ENCODE measurements at places on chromosomes 13 and 19. TPM values are rescaled to one million over a fixed set of nuclear protein-coding genes. Genes with fewer than 3 reads are reported as not detected.
A peak's percentile ranks its signal among the peaks of the same experiment; 100 is the strongest.

DNA sequence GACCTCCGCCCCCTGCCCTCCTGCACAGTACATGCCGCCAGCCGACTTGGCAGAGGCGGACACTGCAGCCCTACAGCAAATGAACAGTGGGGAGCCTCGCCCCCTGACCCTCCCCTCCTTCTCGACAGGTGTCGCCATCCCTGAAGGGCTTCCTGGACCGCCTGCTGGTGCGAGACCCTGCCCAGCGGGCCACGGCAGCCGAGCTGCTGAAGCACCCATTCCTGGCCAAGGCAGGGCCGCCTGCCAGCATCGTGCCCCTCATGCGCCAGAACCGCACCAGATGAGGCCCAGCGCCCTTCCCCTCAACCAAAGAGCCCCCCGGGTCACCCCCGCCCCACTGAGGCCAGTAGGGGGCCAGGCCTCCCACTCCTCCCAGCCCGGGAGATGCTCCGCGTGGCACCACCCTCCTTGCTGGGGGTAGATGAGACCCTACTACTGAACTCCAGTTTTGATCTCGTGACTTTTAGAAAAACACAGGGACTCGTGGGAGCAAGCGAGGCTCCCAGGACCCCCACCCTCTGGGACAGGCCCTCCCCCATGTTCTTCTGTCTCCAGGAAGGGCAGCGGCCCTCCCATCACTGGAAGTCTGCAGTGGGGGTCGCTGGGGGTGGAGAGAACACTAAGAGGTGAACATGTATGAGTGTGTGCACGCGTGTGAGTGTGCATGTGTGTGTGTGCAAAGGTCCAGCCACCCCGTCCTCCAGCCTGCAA is 18.3 kb upstream of the NCCRP1 start:
- no peak for ATAC-seq

DNA sequence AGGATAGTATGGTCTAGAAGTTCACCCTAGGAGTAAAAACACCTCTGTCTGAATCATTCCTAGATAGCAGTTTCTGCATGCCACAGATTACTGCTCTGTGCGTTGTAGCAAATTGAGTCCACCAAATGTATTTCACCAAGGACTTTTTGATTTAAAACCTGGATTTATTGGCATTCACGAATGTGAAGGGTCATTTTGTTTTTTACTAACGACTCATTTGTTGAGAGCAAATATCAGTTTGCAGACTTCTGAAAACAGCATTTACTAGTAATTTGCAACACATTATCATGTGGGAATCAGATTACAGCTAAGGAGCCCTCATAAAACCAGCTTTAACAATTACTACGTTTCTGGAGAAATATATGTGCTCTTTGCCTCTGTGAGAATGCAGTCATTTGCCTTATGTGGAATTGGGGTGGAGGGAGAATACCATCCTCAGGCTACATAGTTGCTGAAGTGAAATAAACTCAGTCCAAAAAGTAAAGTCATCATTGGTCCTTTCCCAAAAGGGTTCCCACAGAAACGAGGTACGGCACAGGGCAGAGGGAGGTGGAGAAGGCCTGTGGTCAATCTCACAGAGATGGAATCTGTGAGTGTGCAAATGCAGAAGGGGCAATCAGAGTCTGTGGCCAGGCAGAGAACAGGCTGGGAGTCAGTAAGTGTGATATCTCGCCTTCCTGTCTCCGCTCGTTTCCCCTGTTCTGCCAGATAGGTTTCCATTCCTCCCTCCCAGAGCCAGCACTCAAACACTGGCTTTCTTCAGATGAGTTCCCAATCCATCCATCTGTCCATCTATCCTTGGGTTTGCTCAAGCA is 63.1 kb downstream of the DLEU7 start:
- ATAC-seq: no peak

- ATAC-seq: no peak
These were observed 23.3 kb downstream of the GGACT start for GRCh38 chr13:100565286-100565685.

DNA sequence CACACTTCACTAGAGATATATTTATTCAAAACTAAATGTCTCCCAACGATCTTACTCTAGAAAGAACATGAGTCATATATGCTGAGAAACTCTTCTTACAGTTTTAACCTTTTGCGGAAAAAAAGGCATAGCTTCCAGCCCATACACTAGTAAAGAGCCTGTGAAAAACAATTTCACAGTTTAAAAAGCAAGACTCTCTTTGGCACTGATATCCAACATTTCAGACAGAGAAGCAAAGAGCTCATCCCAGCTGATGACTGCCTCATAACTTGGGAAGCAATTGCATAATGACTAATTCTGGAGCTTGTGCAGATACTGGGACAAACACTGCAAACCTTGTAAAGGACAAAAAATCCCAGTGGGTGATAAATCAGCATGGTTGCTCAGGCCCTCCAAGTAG is 88.0 kb downstream of the ENOX1 start:
- peak; percentile 59 for ATAC-seq

GRCh38 chr13:84844473-84844872 is 954.7 kb downstream of the SLITRK6 start:
- ATAC-seq: no peak

GRCh38 chr13:109123971-109124370 is 494.6 kb downstream of the MYO16 start:
- no peak for ATAC-seq

- ATAC-seq: no peak
These were observed 2.1 kb downstream of the ATP12A start for GRCh38 chr13:24682353-24682752.

DNA sequence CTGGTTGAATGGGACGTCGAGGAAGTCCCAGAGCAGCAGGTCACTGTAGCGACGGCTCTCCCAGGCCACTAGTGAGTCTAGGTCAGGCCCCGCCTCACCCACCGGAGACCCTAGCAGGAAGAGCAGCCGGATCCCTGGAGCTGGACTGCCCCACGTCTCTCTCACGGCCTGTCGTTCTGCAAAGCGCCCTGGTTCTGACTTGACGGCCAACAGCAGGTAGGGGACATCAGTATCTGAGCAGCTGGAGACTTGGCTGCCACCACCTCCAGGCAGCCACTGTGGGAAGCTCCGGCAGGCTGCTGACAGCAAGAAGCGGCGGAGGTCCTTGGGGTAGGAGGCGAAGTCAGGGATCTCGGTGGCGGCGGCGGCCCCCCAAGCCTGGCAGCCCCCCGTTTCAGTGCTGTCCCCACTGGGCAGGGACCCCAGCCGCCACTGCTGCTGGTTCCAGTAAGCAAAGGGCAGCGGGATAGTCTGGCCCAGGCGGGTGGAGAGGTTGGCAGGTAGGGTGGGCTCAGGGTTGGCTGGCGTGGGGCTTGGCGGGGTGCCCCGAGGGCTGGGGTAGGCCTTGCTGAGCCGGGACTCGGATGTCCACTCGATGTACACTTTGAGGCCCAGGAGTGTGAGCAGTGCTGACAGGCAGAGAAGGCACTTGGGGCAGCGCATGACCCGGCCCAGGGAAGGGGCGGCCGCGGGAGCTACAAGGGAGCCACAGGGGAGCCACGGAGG is 895 bp downstream of the B3GNT8 start:
- no peak for ATAC-seq

DNA sequence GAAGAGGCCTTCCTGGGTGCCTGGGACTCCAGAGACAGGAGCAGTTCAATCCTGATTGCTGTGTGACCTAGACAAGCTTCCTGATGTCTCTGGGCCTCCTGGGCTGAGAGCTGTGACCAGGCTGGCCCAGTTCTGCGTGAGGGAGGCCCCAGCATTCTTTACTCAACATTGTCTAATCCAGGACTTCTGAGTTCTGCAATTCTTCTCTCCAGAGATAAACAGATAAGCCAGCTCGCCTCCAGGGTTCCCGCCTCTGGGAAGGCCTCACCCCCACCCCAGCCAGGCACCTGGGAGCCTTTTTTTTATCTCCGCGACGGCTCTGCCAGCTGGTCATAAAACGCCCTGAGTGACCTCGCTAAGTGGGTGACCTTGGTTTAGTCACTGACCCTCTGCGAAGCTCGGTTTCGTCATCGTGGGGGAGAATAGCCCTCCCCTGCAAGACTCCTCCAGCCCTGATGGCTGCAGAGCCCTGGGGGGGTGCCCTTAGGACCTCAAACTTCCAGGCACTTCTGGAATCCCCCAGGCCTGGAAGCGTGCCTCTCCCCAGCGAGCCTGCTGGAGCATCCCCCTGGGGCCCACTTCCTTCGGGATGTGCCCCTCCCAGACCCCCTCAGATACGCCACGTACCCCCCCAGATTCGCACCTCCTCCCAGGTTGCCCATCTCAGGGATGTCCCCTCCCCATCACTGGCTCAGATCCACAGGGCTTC is 1.9 kb downstream of the SULT2B1 start:
- ATAC-seq: no peak

- no peak for ATAC-seq
These were observed 548.2 kb downstream of the GPC5 start for GRCh38 chr13:91946498-91947070.

GRCh38 chr19:7618771-7619510 is 10.4 kb downstream of the XAB2 start:
- no peak for ATAC-seq

DNA sequence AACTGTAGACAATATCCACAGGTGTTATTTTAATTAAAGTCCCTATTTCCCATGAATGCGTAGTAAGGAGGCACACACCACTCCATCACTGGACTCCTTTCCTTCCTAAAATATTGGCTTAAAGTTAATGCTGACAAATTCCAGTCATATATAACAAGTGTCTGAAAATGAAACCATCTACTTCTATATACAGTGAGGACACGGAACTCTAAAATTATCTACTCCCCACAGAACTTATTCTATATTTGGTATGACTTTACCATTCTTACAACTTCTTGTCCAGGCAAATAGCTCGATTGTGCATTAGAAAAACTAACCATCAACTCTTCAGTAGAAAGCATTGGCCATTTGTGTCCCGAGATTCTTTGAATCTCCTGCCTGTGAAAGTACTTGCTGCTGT is 1560.2 kb downstream of the EFNB2 start:
- ATAC-seq: no peak

Gene SIGLECL1
- 0.30 TPM for total RNA-seq

Gene KLF1
- total RNA-seq: not detected

Gene RRAS
- total RNA-seq: 7.6 TPM

Gene NANOS3
- total RNA-seq: 3.6 TPM
